ENCODE measurements at places on chromosomes 2 and 18.

GRCh38 chr18:36766836-36767235 is 62.0 kb downstream of the TPGS2 start:
- DNase-seq = no peak

DNA sequence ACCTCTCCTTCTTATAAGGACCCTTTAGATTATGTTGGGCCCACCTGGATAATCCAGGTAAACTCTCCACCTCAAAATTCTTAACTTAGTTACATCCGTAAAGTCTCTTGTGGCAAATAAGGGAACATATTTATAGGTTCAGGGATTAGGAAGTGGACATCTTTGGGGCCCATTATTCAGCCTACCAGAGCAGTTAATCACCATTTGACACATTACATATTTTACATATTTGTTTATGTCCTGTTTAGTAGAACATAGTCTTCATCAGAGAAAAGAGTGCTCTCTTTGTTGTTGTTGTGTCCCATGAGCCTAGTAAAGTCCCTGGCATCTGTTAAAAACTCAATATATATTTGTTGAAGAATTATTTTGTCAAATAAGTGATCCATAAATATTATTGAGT is 134.0 kb upstream of the SPATS2L start:
- DNase-seq = no peak

- DNase-seq = no peak
Measured at GRCh38 chr2:72182547-72182946, 34.9 kb upstream of the CYP26B1 start.

DNA sequence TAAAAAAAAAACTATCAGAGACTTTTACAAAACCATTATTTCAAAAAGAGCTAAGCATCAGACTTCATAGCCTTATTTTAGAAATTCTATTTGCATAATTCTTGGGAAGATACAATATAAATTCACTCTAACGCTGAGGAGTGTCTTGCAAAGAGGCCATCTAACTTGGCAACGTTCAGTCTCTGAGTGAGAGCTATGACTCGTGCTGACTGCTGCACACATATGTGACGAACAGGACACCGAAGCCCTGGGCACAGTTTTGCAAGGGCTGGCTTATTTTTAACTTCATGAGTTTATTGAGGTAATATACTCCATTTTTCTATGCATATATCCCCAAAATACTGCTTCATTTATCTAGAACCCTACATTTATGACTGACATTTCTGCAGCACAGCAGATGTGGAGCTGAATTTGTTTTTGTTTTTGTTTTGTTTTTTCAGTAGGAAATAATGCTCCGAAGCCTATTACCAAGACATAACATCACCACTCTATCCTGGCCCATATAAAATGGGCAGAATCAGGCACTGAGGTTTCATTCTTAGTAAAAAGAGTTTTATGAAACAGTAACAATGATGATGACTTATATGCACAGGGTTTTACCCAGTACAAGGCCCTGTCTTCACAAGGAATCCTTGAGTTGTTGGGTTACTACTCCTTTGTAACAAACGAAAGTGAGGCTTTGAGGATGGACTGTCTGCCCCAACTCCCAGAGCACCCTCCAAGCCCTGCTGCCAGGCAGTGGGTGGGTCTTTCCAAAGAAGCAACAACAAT is 68.3 kb downstream of the CRACDL start:
- DNase-seq = peak; percentile 16

GRCh38 chr2:173658946-173659371 is 304.3 kb downstream of the CDCA7 start:
- DNase-seq = no peak

DNA sequence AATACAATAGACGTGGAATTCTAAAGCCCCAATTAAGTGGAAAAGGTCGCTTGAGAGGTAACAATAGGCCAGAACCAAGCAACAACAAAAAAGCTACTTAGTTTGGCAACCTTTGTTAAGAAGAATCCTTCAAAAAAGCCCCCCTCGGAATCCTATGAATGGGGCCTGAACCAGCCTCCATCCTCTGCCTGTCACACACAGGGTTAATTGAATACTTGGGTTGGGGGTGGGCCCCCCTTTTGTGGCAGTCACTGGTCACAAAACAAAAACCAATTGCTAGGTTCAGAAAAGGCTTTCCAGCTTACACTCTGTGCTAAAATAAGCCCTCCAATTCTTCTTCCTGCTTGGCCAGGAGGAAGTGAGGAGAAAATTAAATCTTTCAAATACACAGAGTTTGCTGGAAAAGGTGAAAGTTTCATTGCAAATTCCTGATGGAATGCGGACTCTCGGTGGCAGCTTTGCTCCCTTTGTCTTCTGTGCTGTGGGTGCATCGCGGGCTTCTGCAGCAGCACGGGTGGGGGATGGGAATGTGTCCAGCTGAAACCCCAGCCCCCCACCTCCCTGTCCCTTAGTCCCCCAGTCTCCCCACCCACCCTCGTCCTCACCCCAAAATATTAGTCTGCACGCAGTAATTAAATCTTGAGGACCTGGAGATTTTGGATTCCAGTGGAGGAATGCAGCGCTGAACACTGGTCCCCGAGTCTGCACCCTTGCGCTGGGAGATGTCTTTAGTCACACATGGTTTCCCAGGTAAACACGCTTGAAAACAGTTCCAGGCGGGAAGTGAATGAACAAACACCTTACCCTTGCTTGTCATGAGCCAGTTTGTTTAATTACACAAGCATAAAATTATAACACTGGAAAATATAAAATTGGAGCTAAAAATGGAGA is 254.3 kb downstream of the SOX11 start:
- no peak for DNase-seq

GRCh38 chr2:203909974-203910373 is 26.6 kb upstream of the ICOS start:
- no peak for DNase-seq

- DNase-seq = no peak
Measured at GRCh38 chr2:176391148-176391419, 121.8 kb downstream of the MTX2 start.

DNA sequence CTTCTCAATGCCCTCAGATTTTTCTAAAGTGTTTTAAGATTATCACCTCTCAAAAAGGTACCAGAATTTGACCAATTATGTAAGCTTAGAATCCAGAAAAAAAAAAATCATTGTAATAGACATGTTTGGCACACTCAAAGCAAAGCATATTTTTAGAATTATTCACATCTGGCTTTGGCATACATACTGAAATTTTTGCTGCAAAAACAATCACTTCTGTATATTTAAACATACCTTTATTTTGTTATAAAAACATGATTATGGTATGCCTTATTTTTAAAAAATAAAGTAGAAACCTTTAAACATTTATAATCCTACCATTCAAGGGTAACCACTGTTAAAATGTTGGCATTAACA is 143.3 kb downstream of the ESCO1 start:
- DNase-seq = no peak

GRCh38 chr2:153307223-153307622 is 171.3 kb downstream of the RPRM start:
- DNase-seq = no peak

DNA sequence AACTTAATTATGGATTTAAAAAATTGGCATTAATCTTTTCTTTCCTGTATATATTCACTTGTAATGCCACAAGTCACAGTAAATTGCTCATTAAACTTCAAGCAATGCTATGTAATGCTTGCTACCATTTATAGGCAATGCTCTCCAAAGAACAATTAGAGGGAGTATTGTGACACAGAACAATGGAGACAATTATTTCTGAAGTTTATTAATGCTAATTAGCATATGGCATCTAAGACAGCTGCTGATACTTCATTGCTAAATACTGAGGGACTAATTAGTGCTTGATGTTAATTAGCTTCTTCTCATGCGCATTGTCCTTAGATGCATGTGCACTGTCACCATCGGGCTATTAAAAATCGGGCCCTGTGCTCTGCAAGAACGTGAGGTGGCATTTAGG is 1012.8 kb downstream of the SOCS6 start:
- DNase-seq = no peak

DNA sequence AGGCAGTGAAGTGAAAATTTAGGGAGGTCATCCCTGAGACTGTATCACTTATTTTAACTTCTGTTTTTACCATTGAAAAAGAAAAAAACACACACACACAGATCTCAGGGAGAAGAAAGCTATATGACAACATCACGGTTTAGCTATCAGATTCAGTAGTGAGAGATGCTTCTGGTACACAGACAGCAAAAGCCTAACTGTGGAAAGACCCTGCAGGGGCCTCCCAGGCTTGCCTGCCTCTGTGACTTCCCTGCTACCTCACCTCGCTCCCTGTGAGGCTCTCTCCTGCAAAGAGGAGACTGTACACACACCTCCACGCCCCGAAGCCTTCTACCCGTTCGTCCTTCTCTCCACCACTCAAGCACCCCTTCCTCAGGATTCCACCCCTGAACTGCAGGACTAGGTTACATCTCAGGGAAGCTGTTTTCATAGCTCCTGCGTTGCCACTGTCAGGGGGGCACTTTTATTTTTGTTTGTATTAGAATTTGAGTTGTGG is 86.3 kb downstream of the EPB41L3 start:
- no peak for DNase-seq

DNA sequence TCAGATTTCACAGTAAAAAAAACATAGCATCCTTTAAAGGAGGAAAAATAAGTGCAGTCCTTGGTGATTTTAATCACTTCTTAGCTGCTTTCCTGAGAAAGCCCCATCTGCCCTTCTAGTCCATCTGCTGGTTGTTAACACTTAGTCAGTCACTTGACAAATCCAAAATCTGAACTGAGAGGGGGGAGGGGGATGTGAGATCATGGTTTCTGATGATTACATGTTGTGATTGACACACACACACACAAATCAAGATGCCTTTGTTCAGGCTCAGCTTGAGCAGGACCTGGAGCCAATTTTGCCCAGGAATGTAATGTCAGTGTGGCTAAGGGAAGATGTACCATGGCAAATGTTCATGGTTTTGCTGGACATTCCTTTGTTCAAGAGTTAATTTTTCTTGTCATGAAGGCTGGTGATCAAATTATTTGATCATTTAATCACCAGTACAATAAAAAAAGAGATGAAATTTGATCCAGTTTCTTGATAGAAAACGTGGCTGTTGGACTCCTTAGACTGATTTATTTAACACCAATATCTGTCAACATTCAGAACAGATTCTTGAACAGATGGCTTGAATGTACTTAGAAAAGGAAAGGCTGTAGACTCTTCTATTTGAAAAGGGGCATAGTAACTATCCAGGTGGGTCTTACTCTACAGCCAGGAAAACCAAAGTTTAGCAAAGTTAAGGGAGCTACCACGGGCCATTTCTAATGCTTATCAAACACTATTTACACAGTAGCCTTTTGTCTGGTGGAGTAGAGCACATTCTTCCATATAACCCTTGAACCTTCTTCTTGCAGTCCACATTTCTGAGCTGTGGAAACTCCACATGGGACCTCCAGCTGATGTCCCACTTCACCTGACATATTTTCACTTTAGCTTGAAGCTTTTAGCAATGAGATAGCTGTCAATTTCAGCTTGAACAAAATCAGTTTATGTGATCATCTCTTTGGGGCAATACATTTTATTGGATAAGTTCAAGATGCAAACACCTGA is 408.7 kb downstream of the PIK3C3 start:
- DNase-seq = no peak

DNA sequence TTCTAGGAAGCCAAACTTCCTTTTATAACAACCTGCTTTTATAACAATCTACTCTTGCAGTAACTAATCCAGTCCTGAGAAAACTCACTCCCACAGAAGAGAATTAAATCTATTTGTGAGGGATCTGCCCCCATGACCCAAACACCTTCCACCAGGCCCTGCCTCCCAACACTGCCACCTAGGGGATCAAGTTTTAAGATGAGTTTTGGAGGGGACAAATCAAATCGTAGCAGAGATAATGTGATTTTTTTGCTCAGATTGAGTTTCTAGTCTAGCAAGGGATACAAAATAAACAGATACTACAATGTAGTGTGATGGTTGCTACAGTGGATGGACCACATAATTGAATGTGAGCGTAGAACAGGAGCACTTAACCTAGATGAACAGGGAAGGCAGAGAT is 52.2 kb downstream of the NCOA1 start:
- no peak for DNase-seq

GRCh38 chr2:10614939-10615338 is 74.8 kb downstream of the NOL10 start:
- DNase-seq = no peak

GRCh38 chr2:96668771-96669170 is 26.2 kb downstream of the FER1L5 start:
- no peak for DNase-seq

All from NCI-H1092 treated with DMSO at 0.1 percent for 48 hours (cell line).